ENCODE measurements at places on chromosomes 7 and 10.

DNA sequence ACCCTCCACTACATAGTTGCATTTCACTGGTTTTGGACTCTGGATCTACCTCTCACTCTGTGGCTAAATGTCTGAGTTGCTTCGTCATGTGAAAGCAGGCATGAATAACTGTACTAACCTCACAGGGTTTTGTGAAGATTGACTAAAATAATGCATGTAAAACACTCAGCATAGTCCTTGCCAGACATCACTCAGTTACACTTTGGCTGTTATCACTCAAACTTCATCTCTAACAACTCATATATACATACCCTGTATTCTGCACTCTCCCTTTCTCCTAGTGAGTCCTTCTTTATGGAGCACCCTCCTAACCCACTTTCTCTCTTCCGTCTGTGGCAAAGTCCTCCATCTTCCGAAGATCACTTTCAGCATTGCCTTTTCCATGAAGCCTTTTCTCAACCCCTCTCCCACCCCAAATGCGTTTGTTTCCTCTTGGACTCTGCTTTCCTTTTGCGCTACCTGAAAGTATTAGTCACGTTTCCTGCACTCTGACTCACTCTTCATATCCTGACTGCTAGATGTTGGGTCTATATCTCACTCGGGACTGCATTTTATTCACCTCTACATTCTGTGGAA is 72.6 kb downstream of the OSBPL3 start:
- DNase-seq: no peak

- no peak for DNase-seq
Measured at GRCh38 chr10:21953585-21954057, 49.9 kb downstream of the DNAJC1 start.

DNA sequence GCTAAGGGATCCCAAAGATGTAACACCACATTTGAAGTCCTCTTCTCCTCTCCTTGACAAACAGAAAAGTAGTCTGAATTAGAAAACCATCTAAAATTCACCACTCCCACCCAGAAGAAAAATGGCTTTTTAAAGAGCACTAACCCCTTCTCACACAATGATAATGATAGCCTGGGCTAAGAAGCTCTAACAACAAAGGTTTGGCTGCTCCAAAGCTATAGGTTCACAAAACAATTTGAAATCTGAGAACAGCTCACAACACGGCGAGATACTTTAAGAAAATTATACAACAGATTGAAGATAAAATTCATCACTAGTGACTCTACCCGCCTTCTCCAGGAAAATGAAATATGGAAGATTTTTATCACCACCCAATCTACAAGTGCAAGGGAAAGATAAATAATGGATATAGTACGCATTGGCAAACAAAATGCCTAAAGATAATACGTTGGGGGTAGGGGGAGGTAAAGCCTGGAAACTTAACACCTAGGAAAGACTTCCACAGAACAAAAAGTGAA is 7.4 kb downstream of the ITGB1 start:
- no peak for DNase-seq

DNA sequence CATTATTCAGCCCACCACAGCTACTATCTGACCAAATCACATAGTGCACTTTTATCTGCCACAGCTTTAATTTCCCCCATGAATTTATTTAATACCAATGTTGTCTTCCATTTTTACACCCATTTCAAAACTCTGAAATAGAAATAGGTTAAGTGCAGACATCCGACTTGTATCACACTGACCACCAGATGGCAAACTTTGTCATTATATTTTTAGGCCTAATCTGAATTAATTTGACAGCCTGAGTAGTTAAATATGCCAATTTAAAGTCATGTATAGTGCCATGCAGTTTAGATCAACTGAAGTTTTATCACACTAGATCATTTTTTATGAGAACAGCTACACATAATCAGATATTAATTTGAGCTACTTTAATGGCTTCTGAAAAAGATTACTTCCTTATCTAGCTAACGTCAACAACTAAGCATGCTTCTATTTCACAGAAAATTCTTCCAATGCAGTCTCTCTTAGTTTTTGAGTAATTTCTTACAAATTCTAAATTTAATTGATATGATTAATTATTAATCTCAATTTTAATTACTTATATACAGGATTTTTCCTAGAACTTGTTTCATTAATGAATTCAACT is 566.4 kb downstream of the GFRA1 start:
- no peak for DNase-seq
